ENCODE measurements at places on chromosomes 4 and X.

- DNase-seq, result no peak
Measured at GRCh38 chr4:8738471-8738931, 133.1 kb downstream of the HMX1 start.

DNA sequence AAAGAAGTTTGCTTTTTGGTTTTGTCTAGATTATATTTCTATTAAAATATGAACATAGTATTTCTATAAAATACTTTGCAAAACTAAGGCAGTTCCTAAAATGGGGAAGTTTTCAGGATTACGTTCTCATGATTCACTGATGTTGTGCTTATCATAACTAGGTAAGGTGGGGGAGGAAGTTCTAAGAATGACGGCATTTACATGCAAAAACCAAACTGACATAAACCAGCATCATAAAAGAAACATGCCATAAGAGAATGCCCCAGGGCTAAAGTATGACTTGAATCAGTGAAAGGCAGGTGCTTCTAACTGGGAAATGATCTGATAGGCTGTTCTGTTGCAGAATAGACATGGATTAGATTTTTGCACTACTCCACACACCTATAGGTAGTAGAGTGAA, 204.7 kb upstream of the JADE1 start:
- no peak for DNase-seq

- no peak for DNase-seq
Measured at GRCh38 chr4:82705928-82706300, 92.7 kb downstream of the SCD5 start.

- no peak for DNase-seq
Measured at GRCh38 chr4:143344774-143345173, 8.1 kb downstream of the GAB1 start.

- DNase-seq, result no peak
Measured at GRCh38 chr4:176791591-176792325, 964 bp downstream of the VEGFC start.

GRCh38 chr4:19809989-19810388, 441.7 kb upstream of the SLIT2 start:
- DNase-seq, result no peak

DNA sequence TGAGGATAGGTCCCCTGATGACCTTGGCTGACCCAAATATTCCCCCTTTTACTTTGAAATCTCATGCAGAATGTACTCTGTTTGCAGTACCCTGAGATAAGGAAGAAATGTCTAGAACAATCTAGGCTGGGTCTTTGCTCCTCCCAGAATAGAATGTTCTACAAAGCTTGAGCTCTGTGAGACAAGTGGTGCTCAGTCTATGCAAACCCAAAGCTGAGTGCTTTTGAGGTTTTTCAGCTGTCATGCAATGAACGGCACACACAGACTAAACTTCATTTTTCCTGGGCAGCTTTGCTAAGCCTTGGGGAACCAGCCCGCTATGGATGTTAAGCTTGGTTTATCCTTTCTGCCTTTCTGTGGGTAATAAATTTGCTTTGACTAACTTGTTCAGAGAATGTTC, 513.6 kb downstream of the FAT4 start:
- no peak for DNase-seq

- no peak for DNase-seq
Measured at GRCh38 chr4:74449571-74450297, 4.8 kb downstream of the AREG start.

DNA sequence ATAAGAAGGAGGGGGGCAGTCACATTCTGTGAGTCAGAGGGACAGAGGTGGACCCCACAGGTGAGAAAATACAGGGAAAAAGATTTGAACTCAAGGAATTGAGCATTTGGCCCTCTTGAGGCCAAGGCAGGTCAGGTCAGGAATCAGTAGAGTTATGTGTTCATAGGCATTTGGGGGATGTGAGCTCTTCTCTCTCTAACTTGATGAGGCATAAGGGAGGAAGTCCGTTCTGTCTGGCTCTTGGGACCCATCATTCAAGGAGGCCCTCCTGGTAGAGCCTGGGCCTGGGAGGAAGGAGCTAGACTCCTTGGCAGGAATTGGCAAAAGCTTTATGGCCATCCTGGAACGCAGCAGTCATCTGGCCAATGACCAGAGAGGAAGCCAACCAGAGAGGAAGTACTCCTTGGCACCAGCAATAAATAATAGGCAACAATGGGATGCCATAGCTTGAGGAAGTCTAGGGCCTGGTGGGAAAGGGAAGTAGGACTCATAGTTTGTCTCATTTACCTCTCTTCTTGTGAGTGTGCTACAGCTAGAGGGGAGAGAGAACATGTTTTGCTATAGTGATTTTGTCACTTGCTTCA, 53.0 kb downstream of the MSN start:
- DNase-seq, result no peak
